ENCODE measurements at places on chromosomes 5 and 9.

GRCh38 chr9:133230093-133230492 lies 21.0 kb upstream of the OBP2B start:
- no peak for DNase-seq

DNA sequence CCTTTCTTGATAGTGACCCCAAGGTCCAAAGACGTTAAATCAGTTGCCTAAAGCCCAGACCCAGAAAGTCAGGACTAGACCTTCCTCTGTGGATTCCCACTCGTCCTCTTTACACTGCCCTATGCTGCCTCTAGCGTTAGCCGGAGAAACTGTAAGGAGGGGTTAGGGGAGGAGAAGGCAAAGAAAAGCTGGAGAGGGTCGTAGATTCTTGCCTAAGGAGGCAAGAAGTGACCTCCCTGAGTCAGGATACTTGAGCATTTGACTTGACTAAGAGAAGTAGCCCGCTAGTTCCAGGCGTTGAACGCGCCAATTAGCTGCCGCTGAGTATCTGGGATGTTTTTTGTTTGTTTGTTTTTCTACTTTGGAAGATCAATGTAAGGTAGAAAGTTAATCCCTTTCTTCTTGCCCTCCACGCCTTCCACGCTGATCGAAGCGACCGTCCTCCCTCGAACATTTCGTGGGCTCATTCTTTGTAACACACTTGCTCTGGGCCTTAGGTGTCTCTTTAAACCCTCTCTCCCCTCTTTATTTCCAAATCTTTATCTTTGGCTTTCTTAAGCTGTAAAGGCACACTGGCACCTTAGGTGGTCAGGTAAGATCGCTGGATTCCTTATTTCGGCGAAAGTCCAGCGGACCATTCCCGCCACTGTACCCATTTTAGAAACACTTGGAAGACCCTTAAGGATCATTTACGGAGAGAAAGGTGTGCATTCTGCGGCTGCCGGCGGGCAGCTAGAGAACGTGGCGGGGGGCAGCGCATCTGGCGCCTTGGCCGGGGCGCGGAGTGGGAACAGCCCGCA lies 5.1 kb upstream of the RGMB start:
- DNase-seq, result no peak

DNA sequence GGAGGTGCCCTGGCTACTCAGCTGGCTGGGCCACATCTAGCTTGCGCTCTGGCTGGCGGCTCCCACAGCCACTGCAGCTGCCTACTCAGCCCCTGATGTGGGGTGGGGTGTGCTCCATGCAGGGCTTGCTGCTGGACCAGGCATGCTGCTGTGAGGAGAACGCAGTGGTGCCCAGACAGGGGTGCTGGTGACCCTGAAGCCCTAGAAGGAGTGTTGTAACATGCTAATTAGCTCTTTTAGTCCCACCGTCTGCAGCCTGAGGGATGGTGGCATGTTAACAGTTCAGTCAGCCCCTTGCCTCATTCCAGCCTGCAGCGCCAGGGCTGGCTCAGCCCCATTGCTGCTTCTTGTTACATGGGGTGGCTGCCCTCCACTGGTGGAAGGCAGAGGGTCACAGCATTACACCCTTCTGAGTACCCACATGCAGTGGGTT lies 642.3 kb downstream of the DMRTA1 start:
- no peak for DNase-seq

DNA sequence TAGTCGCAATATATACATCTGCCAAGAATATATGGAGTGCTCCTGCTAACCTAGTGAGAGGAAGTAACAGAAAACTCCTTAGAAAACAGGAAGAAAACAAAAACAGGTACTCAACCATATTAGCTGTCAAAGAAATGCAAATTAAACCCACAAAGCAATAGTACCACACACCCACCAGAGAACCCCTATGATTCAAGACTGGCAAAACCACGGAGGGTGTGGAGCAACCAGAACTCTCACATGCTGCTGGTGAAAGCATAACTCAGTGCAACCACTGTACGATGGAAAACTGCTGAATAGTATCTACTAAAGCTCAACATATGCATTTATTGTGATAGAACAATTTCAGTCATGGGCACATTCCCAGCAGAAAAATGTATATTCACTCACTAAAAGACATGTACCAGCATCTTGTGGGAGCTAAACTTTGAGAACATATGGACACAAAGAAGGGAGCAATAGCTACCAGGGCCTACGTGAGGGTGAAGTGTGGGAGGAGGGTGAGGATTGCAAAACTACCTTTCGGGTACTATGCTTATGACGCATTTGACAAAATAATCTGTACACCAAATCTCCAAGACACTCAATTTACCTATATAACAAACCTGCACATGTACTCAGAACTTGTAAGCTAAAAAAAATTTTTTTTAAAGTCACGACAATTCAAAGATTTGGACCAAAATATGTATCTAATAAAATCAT lies 34.0 kb downstream of the PTPN3 start:
- no peak for DNase-seq

DNA sequence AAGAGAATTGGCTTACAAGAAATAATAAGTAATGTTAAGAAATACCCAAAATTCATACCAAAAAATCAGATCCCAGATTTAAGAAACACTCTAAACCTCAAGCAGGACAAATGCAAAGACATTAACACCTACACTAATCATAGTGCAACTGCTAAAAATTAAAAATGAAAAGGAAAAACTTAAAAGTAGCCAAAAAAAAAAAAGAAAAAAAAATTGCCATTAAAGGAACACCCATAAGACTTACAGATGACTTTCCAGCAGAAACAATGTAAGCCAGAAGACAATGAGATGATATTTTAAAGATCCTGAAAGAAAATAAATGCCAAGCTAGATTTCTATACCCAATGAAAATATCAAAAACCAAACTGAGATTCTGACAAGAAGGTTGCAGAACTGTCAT lies 101.5 kb downstream of the DENND1A start:
- DNase-seq, result no peak

DNA sequence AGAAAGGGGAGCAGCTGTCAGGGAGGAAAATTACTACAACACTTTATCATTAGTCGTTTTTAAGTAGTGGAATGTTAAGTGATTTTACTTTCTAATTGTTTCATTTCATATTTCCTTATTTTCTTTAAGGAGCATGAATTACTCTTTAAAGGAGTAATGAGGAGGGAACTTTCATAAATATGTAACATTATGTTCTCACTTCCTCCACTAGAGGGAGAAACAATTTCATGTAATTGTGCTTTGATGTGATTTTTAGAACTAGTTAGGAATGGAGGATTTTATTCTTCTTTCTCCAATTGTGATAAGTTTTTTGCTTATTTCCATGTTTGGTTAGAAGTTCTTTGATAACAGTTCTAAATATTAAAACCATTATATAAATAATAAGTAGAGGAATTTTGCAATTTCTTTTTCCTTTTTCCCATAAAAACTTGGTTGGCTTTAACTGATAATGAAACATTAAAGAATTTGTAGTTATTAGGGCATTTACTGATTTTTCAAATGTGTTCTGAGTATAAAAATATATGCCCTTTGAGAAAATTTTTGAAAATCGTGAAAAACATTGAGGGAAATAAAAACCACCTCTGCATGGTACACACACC lies 25.6 kb downstream of the CEP78 start:
- peak; percentile 31 for DNase-seq
